ENCODE measurements at places on chromosomes 16 and 17.

GRCh38 chr17:79085154-79085920, 10.7 kb downstream of the ENGASE start:
- DNase-seq = no peak

DNA sequence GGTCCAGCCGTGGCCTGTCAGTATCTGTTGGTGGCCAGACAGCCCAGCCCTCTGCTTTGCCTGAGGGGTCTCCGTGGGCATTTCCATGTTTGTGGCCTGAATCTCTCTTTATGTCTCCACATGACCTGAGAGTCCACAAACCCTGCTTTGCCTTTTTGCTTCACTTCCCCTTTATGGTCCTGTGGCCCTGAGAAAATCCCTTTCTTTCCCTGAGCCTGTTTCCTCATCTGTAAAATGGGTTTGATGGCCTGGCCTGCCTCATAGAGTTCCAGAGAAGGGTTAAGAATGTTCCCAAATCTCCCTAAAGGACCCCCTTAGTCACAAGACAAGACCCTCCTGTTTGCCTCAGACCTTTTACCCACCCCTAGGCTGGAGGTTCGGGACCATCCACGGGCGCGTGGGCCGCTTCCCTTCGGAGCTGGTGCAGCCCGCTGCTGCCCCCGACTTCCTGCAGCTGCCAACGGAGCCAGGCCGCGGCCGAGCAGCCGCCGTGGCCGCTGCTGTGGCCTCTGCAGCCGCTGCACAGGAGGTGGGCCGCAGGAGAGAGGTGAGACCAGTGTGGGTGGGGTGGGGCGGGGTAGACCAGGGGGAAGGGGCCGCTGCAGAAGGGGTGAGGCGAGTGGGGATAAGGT, 26.2 kb upstream of the ALKBH5 start:
- no peak for DNase-seq

DNA sequence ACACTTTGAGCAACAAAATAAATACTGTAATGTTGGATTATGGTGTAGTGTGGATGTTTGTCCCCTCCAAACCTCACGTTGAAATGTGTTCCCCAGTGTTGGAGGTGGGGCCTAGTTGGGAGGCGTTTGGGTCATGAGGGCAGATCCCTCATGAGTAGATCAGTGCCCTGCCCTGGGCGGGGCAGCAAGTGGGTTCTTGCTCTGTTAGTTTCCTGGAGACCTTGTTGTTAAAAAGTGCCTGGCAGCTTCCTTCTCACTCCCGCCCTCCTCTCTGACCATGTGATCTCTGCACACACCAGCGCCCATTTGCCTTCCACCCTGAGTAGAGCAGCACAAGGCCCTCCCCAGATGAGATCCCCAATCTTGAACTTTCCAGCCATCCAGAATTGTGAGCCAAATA, 67.7 kb downstream of the MPRIP start:
- DNase-seq = no peak

GRCh38 chr17:15513856-15514459, 46.5 kb upstream of the CDRT4 start:
- DNase-seq = no peak

DNA sequence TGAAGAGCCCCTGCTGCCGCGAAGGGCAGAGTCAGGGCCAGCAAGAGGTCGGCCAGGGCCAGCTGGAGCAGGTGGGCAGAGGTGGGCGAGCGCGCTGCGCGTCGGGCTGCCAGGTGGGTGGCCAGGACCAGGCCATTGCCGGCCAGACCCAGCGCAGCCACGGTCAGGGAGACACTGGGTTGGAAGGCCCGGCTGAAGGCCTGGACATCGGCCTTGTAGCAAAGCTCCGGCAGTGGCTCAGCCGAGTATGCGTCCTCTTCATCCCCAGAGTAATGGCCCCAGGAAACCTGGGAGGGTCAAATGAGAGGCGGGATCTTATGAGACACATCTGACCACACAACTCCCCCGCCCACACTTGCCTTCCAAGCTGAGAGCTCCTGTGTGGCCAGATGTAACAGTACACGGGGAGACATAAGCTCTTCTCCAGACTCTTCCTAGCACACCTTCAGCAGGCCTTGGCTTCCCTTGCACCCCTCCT, 1.3 kb downstream of the CCR10 start:
- DNase-seq = no peak

- no peak for DNase-seq
Measured at GRCh38 chr17:45338996-45339535, 22.2 kb upstream of the MAP3K14 start.

GRCh38 chr17:12519956-12520594, 145.6 kb upstream of the MYOCD start:
- DNase-seq = peak; percentile 27

- peak; percentile 46 for DNase-seq
Measured at GRCh38 chr17:41338961-41339485, 11.6 kb downstream of the KRT33A start.

DNA sequence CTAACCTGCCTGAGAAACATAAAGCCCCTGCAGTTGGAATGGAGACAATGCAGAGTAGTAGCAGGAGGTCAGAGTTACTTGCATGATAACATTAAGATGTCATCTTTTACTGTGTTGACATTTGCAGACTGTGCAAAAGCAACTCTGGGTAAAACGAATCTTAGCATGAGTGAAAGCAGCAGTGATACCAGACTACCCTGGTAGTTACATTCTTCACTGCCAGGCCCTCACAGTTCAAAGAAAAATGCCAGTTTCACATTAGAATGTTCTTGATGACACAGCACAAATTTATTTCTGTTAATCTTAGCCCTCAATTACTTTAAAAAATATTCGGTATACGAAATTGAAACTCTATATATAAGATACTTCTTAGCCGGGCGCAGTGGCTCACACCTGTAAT, 12.2 kb downstream of the MPHOSPH6 start:
- DNase-seq = peak; percentile 7

DNA sequence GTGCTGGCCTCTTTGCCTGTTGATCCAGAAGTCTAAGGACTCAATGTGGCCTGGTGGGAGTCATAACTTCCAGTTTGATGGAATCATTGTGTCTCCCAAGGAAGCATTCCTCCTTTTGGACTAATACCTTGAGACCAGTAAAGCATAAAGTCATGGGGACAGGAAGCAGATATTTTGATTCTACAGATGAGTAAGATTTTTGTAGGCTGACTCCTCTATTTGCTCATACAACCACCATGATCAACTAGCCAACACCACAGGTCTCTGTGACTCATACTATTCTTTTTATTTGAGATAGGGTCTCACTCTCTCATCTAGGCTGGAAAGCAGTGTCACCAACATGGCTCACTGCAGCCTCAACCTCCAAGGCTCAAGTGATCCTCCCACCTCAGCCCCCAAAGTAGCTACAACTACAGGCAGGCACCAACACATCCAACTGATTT, 6.2 kb downstream of the MT2A start:
- DNase-seq = peak; percentile 74

- peak; percentile 46 for DNase-seq
Measured at GRCh38 chr16:1645914-1646525, 32.1 kb upstream of the JPT2 start.

GRCh38 chr17:7818746-7819645, 15.0 kb upstream of the KDM6B start:
- DNase-seq = no peak

DNA sequence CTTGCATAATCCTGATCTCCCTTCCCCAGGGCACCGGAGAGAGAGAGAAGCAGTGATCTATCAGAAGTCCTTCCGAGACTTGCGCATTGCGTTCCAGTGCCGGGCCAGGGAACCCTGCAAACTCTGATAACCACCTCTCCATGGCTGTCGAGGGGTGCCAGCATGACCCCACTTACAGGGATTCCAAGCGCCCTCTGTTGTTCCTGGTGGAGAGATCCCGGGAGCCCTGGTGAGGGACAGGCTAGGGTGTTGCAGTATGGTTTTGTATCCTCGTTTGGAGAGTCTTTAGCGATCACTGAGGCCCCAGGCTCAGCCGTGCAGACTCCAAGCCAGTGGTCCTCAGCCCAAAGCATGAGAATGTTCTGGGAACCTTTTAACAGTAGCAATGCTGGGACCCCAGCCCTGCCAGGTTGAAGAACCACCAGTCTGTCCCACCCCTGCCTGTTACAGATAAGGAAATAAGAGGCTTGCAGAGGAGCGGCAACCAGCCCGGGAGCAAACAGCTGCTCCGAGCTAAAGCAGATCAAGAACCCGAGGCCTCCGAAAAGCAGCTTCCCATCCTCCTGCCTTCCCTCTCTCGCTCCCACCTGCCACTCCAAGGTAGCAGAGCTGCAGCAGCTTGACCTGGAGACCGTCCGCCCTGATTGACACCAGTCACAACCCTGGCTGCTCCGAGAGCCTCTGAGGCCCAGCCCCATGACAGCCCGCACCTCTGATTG, 150.3 kb upstream of the RPL38 start:
- no peak for DNase-seq

DNA sequence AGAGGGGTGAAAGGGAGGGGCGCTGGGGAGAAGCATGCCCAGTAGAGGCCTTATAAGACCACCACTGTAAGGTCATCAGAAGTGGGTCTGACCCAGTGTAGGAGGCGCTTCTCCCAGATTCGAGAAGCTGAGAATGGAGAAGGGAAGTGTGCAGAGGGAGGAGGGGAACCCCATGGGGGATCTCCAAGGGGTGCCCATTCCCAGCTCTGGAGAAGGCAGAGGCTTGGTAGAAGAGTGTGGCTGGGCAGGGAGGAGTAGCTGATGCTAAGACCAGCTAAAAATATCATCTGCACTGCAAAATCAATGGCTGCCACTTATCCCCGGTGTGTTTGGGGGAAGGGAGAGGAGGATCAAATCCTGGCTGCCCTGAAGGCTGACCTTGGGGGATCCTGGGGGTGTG, 7.2 kb downstream of the NGFR start:
- no peak for DNase-seq

DNA sequence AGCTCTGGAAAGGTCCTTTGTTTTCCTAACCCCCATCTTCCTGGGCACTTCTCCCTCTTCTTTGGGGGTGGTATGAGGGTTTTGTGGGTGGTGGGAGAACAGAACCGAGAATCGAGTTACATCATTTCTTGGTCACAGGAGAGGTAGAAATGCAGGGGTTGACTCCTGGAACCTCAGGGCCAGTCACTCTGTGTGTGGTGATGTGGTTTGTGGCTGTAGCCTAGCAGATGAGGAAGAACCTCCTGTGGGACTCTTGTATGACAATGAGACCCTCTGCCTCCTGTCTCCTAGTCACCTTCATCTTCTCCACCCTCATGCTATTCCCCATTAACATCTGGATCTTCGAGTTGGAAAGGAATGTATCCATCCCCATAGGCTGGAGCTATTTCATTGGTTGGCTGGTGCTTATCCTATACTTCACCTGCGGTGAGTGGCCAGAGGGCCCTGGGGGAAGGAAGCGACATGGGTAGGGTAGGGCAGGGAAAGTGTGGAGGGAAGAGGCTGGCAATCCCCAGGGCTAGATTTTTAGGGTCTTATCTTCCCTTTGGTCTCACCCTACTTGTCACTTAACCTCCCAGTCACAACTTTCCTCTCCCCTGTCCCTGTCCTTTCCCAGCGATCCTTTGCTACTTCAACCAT, 5.5 kb downstream of the ODF4 start:
- no peak for DNase-seq

DNA sequence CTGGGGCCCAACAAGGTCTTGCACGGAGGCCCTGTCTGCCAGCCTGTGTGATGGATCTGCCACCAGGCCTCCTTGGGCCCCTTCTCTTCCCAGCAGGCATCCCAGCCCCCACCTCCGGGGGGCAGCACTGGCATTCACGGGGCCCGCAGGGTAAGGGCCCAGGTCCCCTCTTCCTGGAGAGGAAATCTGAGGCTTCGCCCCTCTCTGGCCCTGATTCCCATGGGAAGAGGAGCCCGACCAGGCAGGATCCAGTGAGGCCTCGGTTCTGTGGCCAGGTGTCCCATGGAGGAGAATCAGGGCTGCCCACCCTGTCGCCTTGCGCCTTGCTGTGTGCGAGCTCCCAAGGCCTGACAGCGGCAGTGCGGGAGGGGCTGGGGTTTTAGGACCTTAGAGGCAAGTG, 48.4 kb downstream of the PDPK1 start:
- no peak for DNase-seq

DNA sequence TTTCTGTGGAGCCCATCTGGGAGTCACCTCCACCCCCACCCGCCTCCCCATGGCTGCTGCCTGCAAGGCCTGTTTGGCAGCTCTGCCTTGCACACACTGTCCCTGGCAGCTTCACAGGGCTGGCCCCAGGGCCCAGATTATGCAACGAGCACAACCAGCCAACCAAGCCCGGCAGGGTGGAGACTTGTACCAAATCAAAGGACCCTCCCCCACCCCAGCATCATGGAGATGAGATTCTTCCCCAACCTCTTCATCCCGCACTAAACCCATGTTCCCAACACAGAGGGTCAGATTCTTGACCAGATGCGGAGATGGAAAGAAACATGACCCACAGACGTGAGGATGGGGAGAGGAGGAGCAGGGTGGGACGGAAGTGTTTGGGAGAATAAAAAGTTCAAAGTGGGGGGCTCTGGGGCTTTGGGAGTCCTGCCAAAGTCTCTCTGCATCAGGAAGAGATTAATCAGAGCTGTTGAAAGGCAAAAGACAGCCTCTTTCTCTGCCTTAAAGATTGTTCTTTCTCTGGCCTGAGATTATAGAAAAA, 3.8 kb downstream of the SMARCD2 start:
- peak; percentile 87 for DNase-seq

DNA sequence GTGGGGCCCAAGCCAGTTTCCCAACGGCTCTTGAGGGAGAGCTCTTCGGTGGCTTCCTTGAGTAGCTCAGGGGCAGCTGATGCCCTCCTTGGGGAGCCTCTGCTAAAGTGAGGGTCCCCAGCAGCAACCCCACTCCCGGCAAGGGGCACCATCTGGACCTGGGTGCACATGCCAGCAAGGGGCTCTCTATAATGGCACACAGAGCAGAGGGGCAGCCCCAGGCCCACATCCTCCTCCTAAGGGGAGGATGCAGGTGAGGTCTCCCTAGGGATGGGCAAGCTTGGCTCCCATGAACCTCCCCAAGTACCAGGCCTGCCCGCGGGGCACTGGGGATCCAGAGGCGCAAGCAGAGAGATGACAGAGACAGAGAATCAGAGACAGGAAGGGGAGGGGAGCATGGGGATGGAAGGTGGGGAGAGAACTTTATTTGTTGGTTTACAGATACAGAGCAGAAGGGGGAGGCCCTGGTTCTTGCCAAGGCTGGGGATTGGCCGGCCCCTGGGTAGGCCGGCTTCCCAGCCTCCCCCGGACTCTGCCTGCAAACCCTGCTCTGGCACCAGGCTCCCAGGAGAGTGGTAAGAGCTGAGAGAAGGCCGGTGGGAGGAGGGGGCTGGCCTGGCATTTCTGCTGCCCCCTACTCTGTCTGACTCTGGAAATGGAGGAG, 61.4 kb downstream of the SRCIN1 start:
- no peak for DNase-seq

DNA sequence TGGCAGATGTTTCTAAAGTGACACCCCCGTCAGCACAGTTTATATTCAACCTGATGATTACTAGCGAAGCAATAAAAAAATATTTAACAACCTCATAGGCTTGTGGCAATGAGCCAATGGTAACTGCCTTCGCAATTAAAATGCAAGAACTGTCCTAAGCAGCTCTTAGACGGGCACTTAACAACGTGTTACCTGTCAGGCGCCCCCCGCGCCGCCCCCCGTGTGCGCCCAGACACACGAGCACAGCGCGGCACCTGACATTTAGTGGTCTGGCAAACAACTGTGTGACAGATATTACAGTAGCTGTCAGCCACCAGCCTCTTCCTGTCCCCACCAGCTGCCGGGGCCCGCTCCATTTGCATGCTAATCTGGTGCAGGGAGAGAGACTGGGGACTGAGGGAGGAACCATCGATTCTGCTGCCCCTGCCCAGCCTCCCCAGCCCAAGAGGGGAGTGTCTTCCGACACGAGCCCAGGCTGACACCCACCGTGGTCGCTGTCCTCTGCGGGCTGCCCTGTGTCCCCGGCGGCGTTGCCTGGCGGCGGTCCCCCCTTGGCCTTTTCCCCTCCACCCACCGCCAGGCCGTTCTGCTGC, 12.7 kb downstream of the NDUFAF8 start:
- no peak for DNase-seq

Measured in GM23248 (cell line).